ENCODE measurements at places on chromosomes 1 and 21.

- peak; percentile 22 for DNase-seq
These were observed 51.4 kb upstream of the SIM2 start for GRCh38 chr21:36647279-36648093.

GRCh38 chr1:41724926-41725325, 193.8 kb downstream of the HIVEP3 start:
- no peak for DNase-seq

DNA sequence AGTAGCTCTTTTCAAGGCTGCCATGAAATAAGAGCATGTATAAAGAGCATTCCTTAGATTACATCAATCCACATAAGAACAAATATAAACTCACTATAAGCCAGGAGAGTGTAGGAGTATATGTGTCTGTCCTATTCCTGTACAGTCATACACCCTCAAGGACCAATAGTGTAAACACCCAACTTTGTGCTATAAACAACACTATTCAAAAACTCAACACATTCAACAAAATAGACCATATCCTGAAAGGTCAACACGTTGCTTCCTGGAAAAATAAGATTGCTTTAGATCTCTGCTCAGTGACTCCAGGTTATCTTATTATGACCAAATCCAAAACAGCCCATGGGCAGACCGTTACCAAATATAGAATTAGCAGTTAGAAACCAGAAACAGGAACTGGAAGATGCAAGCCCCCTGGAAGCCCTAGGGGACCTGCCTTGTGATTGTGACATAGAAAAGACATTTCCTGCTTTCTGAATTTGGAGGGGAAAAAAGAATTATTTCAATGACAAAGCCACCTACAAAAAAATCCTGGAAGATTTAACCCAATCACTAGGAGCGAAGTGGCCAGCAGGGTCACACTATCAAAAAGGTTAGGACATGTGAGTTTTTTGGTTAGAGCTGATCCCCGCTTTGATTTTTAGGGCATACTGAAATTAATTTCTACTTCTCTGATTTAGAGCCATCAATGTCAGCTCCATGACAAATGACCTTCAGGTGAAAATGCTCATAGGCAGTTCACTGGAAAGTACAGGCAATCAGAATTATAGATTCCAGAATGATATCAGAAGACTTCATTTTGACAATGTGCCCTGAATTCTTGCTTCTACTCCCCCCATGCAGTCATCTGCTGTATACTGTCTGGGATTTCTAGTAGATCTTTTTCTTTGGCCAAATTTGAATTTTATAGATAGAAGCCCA, 59.9 kb downstream of the LRRC8C start:
- no peak for DNase-seq

- DNase-seq, result no peak
These were observed 8.0 kb downstream of the RGS4 start for GRCh38 chr1:163076981-163077761.

DNA sequence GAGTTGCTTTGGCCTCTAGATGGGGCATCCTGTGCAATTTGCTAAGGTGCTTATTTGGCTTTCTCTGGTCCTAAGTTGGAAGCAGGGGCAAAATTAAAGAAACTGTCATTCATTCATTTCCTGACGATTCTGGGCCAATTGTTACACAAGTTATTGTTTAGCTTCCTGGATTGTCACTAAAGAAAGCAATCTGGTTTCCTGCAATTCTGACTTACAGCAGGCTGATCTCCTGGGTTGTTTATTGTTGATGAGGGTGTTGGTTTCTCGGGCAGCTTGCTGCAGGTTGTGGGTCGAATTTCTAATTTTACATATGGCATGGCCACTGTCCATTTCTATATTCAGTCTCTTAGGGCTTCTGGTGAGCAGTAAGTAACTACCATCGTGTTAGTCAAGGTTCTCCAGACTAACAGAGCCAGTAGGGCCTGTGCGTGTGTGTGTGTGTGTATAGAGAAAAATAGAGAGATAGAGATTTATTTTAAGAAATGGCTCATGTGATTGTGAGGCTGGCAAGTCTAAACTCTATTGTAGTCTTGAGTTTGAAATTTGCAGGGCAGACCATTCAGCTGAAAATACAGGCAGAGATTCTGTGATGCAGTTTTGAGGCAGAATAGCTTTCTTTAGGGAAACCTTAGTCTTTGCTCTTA, 30.4 kb downstream of the CTH start:
- DNase-seq, result no peak

GRCh38 chr1:23638786-23639241, 52.8 kb upstream of the RPL11 start:
- no peak for DNase-seq

- peak; percentile 90 for DNase-seq
These were observed 1.7 kb upstream of the ZBTB7B start for GRCh38 chr1:155000726-155001424.

DNA sequence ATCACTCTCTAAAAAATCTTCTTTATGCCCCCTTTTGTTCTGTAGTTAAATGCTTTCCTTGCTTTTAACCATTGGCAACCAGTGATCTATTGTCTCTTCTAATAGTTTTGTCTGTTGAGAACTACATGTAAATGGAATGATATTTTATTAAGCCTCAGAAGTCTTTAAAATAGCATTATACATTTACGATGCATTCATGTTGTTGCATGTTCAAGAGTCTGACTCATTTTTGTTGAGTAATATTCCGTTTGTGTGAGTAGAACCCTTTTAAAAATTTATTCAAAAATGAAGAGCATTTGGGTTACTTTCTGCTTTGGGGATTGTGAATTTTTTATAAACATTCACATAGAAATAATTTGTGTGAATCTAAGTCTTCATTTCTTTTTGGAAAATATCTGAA, 1352.9 kb downstream of the NCAM2 start:
- DNase-seq, result no peak

- no peak for DNase-seq
These were observed 17.1 kb upstream of the RNF11 start for GRCh38 chr1:51219022-51219421.

DNA sequence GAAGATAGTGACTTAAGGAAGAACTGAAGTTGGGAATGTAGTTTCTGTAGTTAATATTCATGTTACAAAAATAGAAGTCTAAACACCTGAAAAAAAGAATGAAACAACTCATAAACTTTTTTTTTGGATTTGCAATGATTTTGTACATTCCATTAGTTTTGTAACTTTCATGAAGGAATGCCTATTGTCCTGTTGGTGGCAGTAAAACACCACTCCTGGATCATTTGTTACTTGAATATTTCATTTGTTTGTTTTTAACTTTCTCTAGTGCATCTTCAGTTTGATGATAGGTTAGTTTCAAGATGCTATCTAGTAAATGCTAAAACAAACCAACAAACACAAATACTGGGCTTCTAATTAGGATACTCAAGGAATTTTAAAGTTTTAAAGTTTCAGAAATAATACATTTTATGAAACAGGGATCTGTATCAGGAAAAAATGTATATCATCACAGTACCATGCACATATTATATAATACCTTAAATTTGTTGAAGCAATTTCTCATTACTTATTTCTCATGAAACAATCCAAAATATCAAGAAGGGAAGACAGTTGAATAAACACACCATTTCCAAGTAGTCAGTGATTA, 229.7 kb upstream of the CACYBP start:
- DNase-seq, result peak; percentile 73

DNA sequence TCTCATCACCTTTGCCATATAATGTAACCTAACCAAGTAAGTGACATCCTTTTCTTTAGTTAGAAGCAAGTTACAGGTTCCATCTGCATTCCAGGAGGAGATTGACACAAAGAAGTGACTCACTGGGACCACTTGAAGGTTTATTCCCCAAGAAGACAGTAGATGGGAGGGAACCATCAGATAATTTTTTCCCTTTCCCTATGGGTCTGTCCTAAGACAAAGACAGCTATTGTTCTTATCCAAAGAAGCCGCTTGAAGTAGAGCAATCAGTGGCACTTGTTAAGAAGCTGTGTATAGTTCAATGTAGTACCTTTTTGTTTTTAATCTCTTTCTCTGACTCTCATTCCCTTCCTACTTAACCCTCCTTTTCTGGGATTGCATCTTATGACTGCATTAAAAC, 139.9 kb upstream of the B3GALT2 start:
- DNase-seq, result no peak

DNA sequence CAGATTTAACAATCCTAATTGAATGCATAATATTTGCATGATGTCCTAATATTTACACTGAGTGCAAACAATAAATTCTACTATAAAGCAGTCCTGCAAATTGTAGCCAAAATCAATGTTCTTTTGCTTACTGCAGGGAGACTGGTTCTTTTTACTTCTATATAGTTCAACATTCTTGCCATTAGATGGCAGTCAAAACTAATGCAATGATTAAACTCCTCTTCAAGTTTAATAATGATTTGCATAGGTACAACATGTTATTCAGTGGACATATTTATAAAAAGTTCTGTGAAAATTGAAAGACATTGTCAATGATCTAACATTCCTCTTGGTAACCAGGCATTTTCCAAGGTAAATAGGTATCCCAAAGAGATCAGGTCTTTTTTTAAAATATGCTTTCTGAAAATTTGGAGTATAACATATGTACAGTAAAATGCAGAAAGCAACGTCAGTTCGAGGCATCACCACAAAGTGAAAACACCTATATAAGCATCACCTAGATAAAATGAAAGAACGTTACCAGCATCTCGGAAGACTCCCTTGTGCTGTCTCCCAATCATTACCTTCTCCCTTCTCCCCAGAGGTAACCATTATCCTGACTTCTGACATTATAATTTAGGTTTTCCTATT, 9.8 kb upstream of the FNBP1L start:
- DNase-seq, result peak; percentile 72

DNA sequence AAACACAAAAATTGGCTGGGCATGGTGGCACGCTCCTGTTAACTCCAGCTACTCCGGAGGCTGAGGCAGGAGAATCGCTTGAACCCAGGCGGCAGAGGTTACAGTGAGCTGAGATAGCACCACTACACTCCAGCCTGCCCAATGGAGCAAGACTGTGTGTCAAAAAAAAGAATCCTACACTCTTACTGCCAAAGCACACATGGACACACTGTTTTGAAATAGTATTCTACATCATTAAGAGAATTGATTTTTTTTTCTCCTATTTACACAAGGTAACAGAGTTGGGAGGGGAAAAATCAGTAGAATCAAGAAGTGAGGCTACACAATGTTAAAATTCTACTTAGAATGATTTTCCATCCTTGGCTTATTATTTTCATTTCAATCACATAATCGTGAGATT, 42.1 kb upstream of the SDC3 start:
- no peak for DNase-seq

DNA sequence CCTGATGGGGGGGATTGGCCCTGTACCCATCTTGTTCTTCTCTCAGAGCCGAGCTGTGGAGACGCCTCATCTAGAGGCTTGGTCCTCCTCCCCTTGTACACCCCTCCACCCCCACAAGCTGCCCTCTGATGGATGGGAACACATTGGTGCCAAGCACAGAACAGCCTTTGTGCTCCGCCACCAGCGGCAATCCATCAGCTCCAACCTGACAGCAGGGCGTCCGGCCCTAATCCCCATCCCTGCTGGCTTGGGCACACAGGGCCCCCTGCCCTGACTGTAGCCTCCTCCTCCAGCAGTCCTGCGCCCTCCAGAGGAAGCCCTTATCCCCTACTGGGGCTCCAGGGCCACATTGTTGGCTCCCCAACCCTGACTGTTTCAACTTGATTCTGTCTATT, 3.8 kb upstream of the MYOG start:
- no peak for DNase-seq

DNA sequence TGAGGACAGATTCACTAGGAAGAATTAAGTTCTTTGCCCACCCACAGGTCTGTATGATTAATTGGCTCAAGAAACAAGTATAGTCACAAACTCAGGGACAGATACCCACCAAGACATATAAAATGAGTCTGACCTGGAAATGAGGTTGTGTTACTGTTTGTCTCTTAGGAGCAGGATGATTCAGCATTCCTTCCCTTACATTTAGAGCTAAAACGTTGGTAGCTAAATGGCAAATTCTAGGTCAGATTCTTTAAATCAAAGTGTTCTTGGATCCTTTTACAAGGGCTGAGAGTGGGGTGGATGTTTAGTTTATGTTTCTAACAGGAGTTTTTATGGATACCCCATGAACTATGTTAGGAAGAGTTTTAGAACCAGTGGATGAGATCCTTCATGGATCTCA, 4.7 kb downstream of the RIMKLA start:
- no peak for DNase-seq

DNA sequence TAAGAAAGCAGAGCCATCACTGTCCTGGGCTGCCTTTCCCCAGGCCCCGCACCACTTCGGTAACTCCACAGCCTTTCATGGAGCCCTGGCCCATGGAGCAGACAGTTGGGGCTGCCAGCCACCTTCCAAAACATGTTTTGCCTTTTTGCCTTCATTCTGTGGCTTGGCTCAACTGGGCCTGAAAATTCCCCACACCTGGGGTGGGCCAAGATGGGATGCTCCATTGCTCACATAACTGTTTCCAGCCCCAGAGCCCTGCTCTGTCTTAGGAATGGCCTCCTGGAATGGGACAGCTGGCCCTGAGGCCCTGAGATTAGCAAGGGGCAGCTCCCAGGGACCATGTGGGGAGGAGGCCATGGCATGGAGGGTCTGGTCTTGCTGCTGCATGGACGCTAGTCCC, 10.9 kb upstream of the PRELP start:
- no peak for DNase-seq

GRCh38 chr1:103457886-103458455, 67.5 kb upstream of the RNPC3 start:
- no peak for DNase-seq

- DNase-seq, result no peak
These were observed 214.1 kb downstream of the USH2A start for GRCh38 chr1:216209125-216209524.

DNA sequence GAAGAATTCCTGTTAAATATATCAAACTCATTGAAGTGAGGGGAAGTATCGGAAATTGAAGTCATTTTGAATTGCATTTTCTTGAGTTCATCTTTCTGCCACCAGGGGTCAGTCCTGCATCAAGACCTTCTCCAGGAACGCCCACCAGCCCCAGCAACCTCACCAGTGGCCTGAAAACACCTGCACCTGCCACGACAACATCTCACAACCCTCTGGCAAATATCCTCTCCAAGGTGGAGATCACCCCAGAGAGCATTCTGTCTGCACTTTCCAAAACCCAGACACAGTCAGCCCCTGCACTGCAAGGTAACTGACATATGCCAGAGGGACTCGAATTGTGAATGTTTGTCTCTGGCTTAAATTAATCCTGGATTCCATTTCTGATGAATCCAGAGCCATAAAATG, 22.8 kb upstream of the TARS2 start:
- DNase-seq, result peak; percentile 51

GRCh38 chr1:156475568-156476500, 24.7 kb downstream of the MEF2D start:
- no peak for DNase-seq

- no peak for DNase-seq
These were observed 75.1 kb downstream of the PHTF1 start for GRCh38 chr1:113684153-113684541.
